NCI-H1436 (cell line): ENCODE measurements at places on chromosomes 3 and 15.
A peak's percentile ranks its signal among the peaks of the same experiment; 100 is the strongest.

GRCh38 chr3:172145031-172145686, 105.8 kb downstream of the FNDC3B start:
- DNase-seq = no peak

DNA sequence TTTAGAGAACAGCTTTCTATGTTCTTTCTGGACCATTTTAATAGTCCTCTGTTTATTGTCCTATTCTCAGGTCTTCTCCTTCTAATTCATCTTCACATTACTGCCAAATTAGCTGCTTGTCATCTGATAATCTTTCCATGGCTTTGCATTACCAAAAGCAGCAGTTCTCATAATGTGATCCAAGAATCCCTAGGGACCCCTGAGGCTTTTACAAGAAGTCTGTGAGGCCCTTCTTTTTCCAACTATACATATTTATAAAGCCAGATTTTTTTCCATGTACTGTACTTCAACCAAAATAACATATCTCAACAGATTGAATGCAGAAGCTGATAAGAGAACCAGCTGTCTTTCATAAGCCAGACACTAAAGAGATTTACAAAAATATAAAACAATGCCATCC, 162.5 kb upstream of the BFSP2 start:
- DNase-seq = peak; percentile 16

- DNase-seq = no peak
Measured at GRCh38 chr3:157086775-157087174, 73.2 kb downstream of the CCNL1 start.

- DNase-seq = no peak
Measured at GRCh38 chr15:85035980-85036379, 54.3 kb downstream of the PDE8A start.

DNA sequence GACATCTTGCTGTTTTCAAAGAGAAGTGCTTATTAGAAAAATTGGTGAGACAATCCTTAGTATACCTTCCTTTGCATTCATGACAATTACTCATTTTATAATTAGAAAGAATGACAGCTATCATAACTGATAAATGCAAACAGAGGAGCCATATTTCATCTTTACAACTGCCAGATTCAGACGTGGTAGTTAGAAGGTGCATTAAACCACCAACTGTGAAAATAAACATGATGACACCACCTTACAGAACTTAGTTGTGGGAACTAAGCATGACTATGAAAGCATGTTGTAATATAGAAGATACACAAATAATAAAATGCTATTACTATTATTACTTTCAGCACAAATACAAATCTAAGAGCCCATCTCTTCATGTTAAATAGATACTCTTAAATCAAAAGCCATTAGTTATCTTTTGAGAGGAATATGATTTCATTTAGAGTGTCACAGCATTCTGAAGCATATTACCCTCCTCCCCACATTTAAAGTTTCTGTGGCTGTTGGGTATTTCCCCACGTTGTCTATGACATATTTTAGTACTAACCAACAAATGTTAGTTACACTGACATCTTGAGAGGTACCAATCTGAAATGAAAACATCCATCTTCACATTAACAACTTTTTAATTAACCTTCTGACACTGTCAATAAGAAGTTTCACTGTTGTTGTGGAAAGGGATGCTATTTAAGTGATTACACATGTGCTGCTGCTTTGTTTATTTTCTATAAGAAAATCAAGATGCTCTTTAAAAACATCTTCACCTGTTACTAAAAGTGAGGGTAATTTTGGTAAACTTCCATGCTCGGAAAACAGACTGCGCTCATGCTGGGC, 163.8 kb downstream of the LSAMP start:
- DNase-seq = no peak

DNA sequence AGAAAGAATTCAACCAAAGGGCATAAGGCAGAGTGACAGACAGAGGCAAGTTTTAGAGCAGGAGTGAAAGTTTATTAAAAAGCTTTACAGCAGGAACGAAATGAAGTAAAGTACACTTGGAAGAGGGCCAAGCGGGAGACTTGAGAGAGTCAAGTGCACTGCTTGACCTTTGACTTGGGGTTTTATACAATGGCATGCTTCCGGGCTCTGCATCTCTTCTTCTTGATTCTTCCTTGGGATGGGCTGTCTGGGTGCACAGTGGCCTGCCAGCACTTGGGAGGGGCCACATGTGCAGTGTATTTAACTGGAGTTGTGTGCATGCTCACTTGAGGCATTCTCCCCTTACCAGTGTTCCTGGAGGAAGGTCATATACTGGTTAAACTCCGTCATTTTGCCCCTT, 30.4 kb upstream of the KLHL25 start:
- DNase-seq = no peak

GRCh38 chr3:111589303-111590142, 5.6 kb downstream of the ZBED2 start:
- DNase-seq = no peak

DNA sequence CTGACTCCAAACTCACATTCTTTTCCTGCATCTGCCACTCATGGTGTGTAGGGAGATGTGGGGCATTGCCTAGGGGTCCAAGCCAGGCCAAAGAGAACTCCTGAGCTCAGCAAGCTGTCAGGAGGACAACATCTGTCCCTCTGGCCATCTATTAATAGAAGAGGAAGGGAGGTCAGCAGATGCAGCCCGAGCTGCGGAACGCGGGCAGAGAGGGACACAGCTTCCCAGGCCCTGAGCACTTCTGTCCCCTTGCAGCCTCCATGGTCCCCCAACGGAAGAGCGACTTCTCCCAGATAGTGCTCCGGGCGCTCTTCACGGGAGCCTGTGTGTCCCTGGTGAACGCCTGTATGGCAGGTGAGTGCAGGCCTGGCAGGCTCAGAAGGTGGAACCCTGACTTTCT, 37.3 kb upstream of the PDE8A start:
- no peak for DNase-seq

- no peak for DNase-seq
Measured at GRCh38 chr3:60290122-60290492, 961.1 kb downstream of the FHIT start.

DNA sequence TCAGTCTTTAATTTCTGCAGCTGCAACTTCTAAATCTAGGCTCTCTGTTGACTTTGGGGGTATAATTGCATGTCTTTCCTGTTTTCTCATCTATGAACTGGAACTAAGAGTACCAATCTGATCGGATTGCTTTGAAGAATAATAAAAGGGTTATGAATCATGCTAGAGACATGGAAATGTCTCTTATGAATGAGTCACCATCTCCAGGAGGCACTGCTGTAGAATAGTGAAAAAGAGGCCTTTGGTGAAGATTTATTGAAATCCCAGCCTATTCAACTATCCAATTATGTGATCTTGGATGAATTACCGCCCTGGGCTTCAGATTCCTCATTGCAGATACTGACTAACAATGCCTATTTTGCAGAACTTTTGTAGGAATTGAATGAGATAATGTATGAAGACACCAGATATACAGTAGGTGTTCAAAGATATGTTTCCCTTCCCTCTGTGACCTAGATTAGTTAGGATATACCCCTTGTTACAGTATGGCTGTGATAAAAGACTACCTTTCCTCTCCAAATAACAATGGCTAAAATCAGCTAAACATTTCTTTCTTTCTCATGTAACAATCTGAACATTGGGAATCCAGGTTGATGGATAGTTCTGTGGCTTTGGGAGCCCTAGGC, 11.5 kb upstream of the CMTM8 start:
- DNase-seq = no peak
